ENCODE measurements at places on chromosomes 6 and 20.

DNA sequence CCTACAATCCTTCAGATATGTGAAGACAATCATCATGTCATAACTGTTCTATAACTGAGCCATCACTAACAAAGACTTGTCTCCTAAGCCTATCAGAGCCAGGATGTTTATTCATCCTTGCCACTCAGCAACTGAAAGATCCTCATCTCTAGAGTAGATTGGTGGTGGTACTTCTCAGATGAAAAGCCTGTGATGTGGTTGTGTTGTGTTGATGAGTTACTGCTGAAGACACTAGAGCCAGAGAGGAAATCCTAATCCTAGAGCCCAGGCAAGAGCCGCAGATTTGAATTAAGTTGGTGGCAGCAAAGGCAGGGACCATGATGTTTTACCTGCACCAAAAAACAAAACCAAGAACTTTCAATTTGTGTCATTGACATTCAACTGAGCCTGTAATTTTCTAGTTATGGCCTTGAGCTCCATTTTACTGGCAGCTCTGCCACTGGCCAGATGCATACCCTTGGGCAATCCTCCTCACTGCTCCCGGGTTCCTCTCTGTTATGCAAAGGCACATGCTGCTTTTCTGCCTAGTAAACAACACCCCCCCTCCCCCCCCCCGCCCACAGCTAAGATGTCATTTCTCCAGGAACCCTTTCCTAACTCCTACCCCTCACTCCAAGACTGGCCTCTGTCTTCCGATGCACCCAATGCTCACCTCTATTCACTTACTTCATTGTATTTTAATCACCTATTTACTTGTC, 50.2 kb upstream of the REV3L start:
- DNase-seq = no peak

- peak; percentile 70 for DNase-seq
Observed at GRCh38 chr20:63494420-63495166, 4.3 kb downstream of the EEF1A2 start.

- no peak for DNase-seq
Observed at GRCh38 chr6:47290124-47290834, 19.4 kb downstream of the TNFRSF21 start.

DNA sequence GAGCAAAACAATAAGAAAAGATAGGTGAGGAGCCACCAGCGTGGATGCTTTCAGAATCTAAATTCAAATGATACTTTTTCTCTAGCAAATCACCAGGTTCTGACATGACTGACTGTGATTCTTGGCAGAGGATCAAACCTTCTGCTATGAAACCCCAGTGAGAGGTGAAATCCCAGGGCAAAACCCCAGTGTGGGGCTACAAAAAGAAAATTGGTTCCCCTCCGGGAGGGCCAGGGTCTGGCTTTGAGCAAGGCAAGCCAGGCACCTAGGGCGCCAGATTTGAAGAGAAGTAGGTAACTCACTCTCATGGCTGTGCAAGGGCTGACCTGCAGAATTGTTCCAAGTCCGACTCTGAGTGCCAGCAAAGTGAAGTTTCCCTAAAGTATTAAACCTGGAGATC, 20.2 kb upstream of the RALGAPA2 start:
- no peak for DNase-seq

GRCh38 chr20:23164176-23164601, 78.1 kb upstream of the CD93 start:
- DNase-seq = no peak

DNA sequence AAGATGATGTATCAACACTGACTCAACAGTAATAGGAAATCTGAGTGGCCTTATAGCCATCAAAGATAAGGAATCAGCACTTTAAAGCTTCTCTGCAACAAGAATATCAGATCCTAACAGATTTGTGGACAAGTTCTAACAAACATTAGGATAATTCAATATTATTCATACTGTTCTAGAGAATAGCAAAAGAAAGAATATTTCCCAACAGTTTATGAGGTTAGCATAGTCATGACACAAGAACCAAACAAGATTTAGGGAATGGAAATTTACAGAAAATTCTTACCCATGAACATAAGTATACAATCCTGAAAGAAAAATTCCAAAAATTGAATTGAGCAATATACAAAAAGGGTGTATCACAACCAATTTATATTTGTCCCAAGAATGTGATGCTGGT, 64.3 kb upstream of the BTBD3 start:
- no peak for DNase-seq

GRCh38 chr20:51725584-51726176, 42.5 kb downstream of the ATP9A start:
- DNase-seq = no peak

GRCh38 chr6:117195728-117196127, 69.6 kb upstream of the VGLL2 start:
- DNase-seq = no peak

GRCh38 chr20:9241232-9241692, 172.4 kb downstream of the PLCB4 start:
- no peak for DNase-seq

DNA sequence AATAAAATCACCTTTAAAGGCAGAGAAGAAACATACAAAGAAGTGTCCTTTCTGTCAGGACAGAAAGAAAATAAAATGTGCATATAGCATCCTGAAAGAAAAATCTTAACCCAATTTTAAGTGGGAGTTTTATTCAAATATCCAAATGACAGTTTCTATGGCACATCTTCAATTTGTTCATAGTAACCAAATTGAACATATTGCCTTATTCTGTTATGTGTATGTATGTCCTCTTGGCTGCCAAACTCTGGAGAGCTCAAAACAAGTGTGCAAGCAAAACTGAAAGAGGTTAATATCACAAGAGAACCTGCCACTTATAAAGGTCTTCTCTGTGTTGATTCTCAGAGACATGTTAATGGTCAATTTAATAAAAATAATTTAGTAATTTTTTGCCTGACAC, 334.7 kb downstream of the BCKDHB start:
- DNase-seq = no peak

DNA sequence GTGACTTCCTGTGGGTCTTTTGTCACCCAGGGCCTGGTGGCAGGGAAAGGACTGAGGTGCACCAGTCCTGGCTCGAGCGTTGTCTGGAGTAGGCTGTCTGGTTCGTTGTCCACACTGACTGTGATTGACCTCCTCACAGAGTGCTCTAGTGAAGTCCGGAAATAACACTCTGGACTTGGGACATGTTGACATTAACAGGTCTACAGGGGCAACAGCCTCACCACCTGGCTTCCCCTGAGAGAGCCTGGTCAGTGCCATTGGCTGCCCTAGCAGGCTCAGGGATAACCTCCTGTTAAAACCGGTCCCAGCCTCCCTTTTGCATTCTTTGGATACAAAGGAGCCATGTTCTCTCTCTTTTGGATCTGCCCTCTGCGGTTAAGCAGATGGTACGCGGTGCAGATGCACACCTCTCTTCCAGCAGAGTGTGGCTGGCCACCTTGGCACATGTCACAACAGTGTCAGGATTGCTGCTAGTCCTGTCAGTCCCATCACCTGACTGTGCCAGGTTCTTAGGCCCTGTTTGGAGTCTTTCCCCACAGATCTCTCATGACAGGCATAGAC, 46.2 kb downstream of the CDS2 start:
- DNase-seq = no peak

- no peak for DNase-seq
Observed at GRCh38 chr6:71287926-71288227, 734 bp upstream of the OGFRL1 start.

- no peak for DNase-seq
Observed at GRCh38 chr20:50514750-50515149, 4.6 kb downstream of the PTPN1 start.

DNA sequence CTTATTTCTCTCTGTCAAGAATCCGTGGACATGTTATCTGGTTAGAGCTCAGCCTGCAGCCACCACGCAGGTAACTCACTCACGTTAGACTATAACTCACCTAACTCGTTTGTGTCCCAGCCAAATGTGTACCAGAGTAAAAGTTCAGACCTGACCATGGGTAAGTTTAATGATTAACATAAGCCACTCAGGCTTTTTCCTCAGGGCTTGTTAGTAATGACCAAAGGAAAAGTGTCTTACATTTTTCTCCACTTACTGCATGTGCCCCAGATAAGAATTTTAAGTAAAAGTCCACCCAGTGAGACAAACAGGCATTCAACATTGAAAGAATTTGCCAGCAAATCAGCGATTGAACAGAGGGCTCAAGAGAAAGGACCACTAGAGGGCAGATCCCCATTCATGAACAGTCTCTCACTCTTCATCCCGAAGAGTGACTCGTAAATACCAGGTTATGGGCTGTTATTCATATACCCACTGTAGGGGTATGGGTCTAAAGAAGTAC, at the start of gene PKHD1:
TSS of gene PKHD1 (minus strand) at position 116 of the 502 bp plus-strand sequence. CDS start 2,680 bp downstream, outside the sequence.
- no peak for DNase-seq

- DNase-seq = no peak
Observed at GRCh38 chr6:163094881-163095280, 319.6 kb upstream of the QKI start.

DNA sequence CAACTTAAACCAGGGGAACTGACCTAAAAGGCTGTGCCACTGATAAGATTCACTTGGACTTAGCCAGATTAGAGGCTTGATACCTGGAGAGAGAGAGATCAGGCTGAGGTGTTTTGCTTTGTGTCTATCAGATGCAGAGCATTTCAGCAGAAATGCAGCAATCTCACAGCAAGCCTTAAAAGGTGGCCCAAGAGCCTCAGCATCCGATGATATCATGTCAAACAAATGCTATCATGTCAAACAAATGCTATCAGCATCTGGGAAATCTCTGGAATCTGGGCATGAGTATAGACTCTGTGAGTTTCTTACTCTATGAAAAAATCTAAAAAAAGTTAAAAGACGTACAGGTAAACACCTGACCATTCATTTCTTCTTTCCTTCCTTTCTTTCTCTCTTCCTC, 718.9 kb downstream of the EYS start:
- no peak for DNase-seq

- peak; percentile 3 for DNase-seq
Observed at GRCh38 chr6:169963581-169964297, 212.3 kb downstream of the ERMARD start.

GRCh38 chr20:5172167-5172601, 45.4 kb downstream of the CDS2 start:
- DNase-seq = no peak

- DNase-seq = no peak
Observed at GRCh38 chr6:104958178-104959025, 1.5 kb downstream of the LIN28B start.

- no peak for DNase-seq
Observed at GRCh38 chr20:16803965-16804792, 56.0 kb downstream of the OTOR start.

DNA sequence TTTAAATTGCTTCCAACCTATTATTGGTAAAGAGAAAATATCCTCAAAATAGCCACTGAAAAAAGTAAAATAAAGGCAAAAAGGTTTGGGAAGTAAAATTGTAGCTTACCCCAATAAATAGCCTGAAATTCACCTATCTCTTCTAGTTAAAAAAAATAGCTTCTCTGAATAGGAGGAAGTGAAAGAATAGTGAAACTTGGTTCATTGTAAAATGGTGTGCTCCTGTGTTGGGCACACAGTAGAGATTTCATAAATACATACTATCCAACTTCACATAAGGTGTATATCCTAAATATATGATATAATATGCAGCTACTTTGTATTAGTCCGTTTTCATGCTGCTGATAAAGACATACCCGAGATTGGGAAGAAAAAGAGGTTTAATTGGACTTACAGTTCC, 45.3 kb downstream of the CDK19 start:
- DNase-seq = no peak

- DNase-seq = no peak
Observed at GRCh38 chr20:64080013-64080812, at the start of gene OPRL1. TSS of gene OPRL1 (plus strand) at chr20:64080082. CDS start at chr20:64092721, 12,639 bp downstream.

DNA sequence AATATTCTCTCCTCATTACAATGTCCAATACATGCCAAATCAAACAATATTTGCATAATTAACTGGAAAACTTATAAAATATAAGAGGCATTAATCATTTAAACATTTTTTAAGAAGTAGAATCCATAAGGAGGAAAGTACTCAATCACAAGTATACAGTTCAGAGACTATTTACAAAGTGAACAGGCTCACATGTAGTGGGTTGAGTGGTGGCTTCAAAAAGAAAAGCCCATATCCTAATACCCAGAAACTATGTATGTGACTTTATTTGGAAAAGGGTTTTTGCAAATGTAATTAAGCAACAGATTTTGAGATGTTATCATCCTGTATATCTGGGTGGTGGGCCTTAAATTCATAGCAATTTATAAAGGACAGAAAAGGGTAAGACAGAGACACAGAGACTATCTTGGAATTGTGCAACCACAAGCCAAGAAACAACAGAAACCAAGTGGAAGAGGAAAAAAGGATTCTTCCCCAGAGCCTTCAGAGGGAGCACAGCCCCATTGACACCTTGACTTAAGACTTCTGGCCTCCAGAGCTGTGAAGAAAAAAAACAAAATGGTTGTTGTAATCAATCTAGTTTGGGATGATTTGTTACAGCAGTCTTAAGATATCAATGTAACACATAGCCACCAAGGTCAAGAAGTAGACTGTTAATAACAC, 32.7 kb upstream of the CRISP1 start:
- DNase-seq = no peak

DNA sequence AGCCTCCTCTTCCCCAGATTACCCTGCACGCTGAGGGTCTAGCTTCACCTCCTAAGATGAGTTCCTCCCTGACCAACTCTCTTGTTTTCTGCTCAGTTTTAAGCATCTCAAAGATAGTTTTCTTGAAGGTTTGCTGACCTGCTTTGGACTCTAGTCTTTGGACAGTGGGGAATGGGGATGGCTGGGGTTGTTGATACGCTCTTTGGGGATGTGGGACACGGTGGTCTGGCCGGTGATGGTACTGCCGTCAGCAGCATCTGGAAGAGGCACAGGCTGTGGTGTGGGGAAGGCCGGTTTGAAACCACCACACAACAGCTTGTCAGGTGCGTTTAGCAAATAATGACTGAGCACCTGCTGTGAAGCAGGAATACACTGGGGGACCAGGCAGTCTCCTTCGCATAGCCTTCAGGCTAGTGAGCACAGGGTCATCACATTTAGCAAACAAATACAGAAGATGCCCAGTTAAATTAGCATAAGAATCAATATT, 94.1 kb downstream of the TMEM242 start:
- DNase-seq = no peak

DNA sequence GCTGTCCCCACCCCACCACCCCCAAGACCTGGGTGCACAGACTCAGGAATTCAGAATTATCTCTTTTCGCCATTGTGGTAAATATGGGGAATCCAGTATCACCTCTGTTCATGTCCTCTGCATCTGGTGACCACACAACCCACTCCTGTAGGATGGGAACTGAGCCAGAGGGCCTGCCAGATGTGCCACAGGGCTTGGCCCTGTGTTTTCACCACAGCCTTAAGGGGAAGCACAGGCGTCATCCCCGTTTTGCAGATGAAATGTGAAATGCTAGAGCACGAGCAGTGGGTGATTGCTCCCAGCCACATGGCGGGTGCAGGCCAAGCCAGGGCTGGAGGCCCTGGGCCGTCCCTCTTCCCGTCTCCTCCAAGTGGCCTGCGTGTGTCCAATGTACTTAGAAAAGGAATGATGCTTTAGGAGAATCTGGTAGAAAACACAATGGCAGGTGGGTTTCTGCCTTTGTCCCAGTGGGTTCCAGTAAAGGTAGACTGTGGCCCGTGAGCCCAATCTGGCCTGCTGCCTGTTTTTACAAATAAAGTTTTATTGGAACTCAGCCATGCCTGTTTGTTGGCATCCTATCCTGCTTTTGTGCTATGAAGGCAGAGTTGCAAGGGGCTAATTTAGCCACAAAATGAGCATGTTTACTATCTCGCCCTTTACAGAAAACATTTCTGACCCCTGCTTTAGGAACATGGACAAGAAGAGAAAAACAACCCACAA, 309.2 kb downstream of the CDH4 start:
- DNase-seq = no peak

GRCh38 chr6:90631046-90631445, 44.2 kb upstream of the MAP3K7 start:
- DNase-seq = no peak

- DNase-seq = no peak
Observed at GRCh38 chr20:10260316-10260715, 41.7 kb downstream of the SNAP25 start.

- no peak for DNase-seq
Observed at GRCh38 chr6:127494240-127494767, 24.8 kb downstream of the MTCL3 start.

All from heart left ventricle (tissue), 16 donors.